HFFc6 (cell line): ENCODE measurements at places on chromosomes 12 and 14.
A peak's percentile ranks its signal among the peaks of the same experiment; 100 is the strongest.

- peak; percentile 48 for DNase-seq
These were observed 692 bp downstream of the MYG1 start for GRCh38 chr12:53300187-53300586.

DNA sequence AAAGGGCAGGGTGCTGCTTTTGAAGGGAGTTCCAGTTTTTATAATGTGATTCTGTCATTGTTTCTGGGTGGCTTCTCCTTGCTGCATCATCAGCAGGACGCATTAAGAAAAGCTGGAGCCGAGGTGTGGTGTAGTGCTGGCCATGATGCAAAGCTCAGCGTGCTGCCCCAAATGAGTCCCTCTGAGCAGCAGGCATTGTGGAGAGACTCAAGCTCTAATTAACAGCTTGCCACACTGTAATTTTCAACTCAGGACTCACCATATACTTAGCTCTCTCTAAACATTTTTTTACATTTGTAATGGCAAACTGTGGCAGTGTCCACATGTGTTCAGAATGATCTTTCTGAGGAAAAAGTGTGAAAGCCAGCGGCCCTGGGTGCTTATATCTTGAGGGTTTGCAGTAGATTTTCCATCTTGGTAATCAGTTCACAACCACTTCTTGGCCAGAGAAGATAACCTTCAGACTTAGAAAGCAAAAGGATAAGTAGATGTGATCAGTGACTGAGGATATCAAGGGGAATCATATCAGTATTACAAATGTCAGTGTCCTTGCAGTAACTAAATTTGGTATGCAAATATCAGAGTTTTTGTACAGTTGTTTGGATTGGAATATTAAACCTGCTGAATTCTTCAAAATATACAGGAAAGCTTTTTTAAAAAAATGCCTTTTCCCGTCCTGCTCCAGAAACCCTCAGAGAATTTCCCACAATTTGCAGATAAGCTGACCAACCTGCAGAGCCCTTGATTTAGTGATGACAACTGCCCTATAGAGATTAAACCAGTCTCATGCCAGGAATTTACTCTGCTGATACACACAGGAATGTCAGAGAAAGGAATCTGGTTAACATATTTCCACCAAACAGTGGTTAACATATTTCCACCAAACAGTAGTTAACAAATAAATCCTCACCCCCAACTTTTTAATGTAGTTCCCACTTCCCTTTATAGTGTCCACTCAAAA, 63.6 kb downstream of the DAAM1 start:
- peak; percentile 22 for DNase-seq

- DNase-seq: no peak
These were observed 146.6 kb downstream of the ANO2 start for GRCh38 chr12:5798242-5799015.

- no peak for DNase-seq
These were observed 190.4 kb upstream of the CPNE8 start for GRCh38 chr12:39095636-39096330.

- DNase-seq: no peak
These were observed 206.5 kb downstream of the BCAT1 start for GRCh38 chr12:24742378-24742777.

DNA sequence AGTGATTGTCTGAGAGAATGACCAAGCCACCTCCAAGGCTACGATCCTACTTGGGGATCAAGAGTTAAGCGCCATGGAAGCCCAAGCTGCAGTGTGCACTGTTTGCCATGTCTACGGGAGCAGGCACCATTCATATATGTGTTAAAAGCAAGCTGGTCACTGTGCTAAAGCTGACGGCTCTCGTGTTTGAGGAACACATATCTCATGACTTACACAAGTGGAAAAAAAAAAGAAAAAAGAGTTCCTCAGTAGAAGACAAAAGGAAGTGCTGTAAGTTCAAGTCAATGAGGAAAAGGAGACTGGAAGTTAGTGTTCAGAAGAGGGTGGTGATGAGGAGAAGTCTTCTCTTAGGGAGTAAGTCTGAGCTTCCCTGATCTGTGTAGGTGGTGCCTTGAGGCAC, 4.9 kb upstream of the PTCSC3 start:
- no peak for DNase-seq

GRCh38 chr12:69837657-69838415, 12.8 kb downstream of the MYRFL start:
- DNase-seq: no peak

DNA sequence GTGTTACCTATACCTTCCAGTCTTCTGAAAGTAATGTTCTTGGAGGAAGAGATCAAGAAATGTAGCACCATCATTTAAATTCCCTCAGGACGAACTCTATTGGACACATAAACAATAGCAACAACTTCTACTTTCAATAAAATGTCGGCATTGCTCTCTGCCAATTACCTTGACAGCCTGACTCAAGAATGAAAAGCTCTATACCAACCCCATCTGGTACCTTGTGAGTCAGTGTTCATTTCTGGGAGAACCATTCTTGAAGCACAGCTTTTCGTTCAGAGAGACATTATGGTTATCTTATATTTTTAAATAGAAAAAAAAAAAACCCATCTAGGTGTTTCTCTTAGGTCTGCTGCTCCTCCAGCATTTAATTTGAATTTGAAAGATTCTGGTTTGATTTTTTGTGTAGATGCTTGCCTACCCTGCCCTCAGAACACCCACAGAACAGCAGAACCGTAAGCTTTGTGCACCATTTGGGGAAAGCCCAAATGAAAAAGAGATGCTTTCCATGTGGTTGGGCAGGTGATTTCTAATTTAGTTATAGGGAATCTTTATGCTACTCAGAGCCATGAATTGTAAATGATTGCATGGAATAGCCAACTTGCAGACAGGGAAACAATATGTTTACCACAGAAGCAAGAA, 156.0 kb downstream of the SAMD4A start:
- no peak for DNase-seq

- DNase-seq: no peak
These were observed 137.5 kb downstream of the FSCB start for GRCh38 chr14:44369401-44370123.

GRCh38 chr12:42426746-42427145, 100.8 kb downstream of the PPHLN1 start:
- peak; percentile 4 for DNase-seq

DNA sequence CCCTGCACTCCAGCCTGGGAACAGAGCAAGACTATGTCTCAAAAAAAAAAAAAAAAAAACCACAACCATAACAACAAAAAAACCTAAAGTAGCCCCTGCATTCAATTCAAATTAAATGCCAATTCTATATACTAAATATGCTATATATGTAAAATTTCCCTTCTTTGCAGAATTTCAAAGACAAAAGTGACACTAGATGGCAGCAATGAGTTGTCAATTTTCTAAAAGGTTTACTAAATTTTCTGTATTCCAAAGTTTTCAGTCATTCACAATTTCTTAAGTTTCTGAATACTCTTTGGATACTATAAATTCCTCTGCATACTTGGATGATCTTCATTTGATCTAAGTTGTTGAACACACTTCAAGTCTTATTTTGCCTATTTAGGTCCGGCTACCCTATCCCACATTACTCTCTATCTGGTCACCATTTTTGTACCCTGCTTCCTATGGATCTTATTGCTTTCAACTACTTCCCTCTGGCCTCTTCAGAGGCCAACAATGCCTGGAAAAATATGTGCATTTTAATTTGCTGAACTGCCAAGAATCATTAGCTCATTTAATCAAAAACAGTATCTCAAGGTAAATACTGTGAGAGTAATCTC, 27.9 kb downstream of the HNRNPC start:
- DNase-seq: peak; percentile 38

DNA sequence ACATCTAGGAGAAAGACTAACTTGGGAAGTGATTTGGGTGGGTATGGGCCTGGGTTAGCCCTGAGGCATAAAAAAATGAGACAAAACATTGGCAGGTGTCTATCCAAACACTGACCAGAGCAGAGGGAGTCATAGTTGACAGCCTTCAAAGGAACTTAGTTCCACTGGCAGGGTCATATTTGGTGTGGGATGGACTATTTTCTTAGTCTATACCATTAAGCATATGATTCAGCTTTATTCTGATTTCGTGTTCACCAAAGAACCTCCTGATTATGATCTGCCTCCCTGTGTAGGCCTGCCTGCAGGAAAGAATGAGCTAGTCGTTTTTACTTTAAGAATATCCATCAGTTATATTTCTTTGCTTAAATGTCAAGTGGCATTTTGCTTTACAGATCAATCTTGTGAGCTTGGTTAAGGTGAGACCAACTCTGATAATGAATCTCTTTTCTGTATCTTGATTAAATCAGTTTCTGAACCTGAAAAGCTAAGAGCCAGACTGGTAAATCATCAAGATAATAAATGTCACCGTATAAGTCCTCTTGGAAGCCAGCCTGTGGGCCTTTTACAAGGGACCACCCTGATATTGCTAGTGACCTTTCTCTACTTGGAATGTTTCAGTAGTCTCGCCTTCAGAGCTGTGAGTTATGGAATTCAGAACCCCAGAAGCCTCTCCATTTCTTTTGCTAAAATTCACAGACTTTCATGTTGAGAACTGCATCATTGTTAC, 182.9 kb downstream of the MON2 start:
- no peak for DNase-seq

- DNase-seq: peak; percentile 98
These were observed 157.9 kb upstream of the PARP11 start for GRCh38 chr12:4030929-4031702.

- no peak for DNase-seq
These were observed 91.7 kb downstream of the SINHCAF start for GRCh38 chr12:31234053-31234840.

DNA sequence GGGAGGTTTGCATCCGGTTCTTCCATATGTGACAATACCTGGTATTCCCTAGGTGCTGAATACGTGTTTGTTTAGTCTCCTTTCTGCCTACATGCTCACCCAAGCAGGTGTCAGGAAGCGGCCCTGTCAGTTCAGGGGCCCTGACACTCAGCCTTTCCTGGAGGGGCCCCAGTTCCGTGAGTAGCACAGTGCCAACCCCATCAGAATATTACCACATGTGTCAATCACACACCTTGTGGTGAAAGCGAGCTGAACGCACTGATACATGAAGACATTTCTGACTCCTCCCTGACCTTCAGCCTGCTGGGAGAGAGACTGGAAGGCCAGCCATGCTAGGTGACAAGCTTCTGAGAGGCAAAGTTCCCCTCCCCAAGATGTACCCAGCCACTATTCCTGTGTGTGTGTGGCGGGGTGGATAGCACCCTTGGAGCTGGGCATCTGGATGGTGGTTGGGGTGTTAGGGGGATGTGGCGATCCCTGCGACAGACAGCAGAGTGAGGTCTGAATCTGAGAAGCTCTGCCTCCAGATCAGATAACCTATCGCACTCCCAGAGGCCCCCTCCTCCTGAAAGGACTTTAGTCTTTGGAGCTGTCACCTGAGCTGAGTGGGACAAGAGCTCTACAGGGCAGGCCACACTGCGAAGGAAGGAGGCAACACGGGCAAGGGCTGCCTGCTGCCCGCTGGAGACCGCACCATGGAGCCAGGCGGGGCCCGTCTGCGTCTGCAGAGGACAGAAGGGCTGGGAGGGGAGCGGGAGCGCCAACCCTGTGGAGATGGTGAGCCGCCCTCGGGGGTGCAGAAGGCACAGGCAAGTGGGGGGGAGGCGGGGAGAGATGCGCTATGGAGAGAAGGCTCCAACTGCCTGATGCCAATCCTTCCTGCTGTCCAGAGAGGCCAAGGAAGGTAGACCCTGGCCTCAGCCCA, at the start of gene SOAT2:
Gene SOAT2, plus strand, starts transcription at position 604 of the 925 bp plus-strand sequence. Its CDS starts 92 bp downstream, at position 696.
- DNase-seq: no peak

DNA sequence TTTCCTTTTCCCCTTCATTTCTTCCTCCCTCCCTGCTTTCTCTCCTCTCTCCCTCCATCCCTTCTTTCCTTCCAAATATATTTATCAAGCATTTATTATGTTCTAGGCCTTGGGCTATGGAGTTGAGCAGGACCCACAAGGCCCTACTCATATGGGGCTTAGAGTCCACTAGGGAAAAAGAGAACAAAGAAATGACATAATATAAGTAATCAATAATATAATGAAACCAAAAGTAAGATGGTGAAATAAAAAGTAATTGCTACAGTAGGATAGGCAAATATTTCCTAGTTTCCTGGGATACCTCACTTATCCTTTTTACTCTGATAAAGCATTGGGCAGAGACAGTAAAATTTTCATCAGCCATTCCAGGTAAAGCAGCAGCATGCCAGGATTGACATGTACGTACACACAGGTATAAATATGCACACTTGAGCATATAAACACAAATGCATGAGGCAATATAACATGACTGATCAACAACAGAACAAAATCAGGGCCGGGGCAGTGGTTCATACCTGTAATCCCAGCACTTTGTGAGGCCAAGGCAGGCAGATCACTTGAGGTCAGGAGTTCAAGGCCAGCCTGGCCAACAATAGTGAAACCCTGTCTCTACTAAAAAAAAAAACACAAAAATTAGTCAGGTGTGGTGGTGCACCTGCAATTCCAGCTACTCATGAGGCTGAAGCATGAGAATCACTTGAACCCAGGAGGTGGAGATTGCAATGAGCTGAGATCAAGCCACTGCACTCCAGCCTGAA, 35.5 kb upstream of the CSRP2 start:
- no peak for DNase-seq

DNA sequence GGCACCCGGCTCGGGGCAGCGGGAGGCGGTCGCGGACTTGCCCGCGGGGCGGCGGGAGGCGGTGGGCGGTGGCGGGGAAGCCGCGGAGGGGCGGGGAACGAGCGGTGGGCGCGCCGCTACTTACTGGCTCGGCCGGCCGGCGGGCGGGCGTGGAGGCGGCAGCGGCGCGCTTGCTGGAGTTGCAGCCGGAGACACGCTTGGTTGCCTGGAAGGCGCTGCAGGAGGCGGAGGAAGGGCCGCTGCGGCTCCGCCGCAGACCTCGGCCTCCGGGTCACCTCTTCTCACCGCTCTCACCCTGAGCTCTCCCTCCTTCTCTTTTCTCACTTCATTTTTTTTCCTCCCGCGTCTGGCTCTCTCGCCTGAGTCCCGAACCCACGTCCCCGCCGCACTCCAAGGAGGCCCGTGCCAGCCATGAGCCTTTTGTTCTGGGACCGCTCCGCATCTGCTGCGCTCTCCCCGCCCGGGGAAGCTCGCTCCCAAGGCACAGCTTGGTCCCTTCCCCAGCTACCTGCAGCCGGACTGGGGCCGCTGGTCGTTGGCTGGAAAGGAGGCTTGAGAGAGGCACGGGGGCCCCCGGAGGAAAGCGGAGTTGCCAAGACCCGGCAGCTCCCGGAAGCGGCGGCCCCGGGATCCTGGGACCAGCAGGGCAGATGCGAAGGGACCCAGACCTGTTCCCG, 592 bp upstream of the KCNK10 start:
- no peak for DNase-seq
